Activated T-helper 17 cell treated with anti-CD3 and anti-CD28 coated beads, Interleukin-2, amount 50 U/mL, for 72 hours (primary cell): ENCODE measurements at places on chromosomes 4 and X.

DNA sequence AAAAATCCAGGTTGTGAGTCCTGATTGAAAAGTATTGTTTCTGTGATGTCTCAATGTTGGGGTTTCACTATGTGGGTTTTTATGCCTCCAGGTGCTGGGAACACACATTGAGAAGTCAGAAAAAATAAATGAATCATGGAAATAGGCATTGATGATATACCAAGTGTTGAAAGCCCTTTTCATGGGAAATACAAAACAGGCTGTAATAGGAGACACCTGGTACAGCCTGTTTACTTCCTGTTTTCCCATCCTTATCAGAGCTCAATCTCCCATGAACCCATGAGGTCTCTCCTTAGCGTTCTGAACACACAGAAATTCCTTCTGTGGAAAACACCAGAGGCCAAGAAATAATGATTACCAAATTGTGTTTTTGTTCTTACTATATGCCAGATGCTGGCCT lies 106.3 kb upstream of the BOD1L1 start:
- no peak overlapping the region for H3K27ac ChIP-seq
- peaks cover 3% of the 10 kb centered on the region for H3K27me3 ChIP-seq
- ATAC-seq = no peak
- H3K4me3 ChIP-seq = no peak overlapping the region

GRCh38 chr4:1773754-1774153 lies 19.3 kb upstream of the FGFR3 start:
- no peaks in the 10 kb centered on the region for H3K27me3 ChIP-seq
- no peak overlapping the region for H3K4me3 ChIP-seq
- H3K4me1 ChIP-seq = no peaks in the 10 kb centered on the region
- H3K36me3 ChIP-seq = no peaks in the 10 kb centered on the region
- H3K27ac ChIP-seq = no peak overlapping the region

- H3K4me3 ChIP-seq = peak overlapping the region; percentile 2
- H3K27me3 ChIP-seq = no peaks in the 10 kb centered on the region
- H3K27ac ChIP-seq = peak overlapping the region; percentile 35
Observed at GRCh38 chr4:109671350-109671749, 31.9 kb downstream of the CASP6 start.

DNA sequence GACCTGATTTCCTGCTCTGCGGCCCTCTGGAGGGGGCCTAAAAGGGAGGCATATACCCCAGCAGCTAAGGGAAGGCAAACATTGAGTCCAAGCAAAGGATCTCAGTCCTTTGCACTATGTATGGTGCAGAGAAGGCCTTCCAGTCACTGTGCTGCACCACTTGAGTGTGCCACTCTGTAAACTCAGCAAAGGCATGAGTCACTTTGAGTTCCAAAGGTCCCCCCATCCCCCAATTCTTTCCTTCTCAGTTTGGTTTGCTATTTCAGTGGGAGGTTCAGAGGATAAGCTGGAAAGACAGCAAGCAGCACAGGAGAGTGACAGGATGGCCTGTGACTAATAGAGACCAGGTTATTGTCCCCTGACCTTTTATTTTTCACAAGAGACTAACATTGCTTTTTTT lies 131.3 kb downstream of the FHDC1 start:
- ATAC-seq = no peak
- H3K27me3 ChIP-seq = no peaks in the 10 kb centered on the region
- no peak overlapping the region for H3K4me3 ChIP-seq
- no peaks in the 10 kb centered on the region for H3K4me1 ChIP-seq

GRCh38 chr4:47705326-47705981 lies 132.4 kb downstream of the CORIN start:
- ATAC-seq = no peak
- H3K4me1 ChIP-seq = no peaks in the 10 kb centered on the region
- H3K27me3 ChIP-seq = peaks cover 16% of the 10 kb centered on the region
- no peaks in the 10 kb centered on the region for H3K36me3 ChIP-seq
- H3K27ac ChIP-seq = no peak overlapping the region

GRCh38 chrX:49309401-49309981 lies 6.0 kb downstream of the GAGE10 start:
- H3K36me3 ChIP-seq = no peaks in the 10 kb centered on the region
- peak overlapping the region; percentile 87 for H3K4me3 ChIP-seq
- H3K27ac ChIP-seq = peak overlapping the region; percentile 66
- peak; percentile 60 for ATAC-seq
- H3K27me3 ChIP-seq = no peaks in the 10 kb centered on the region
- H3K4me1 ChIP-seq = peaks cover 16% of the 10 kb centered on the region

- ATAC-seq = no peak
- no peaks in the 10 kb centered on the region for H3K36me3 ChIP-seq
- no peak overlapping the region for H3K4me3 ChIP-seq
- peaks cover 19% of the 10 kb centered on the region for H3K27me3 ChIP-seq
- H3K4me1 ChIP-seq = no peaks in the 10 kb centered on the region
- no peak overlapping the region for H3K27ac ChIP-seq
Observed at GRCh38 chr4:87651941-87652340, 1.9 kb downstream of the DMP1 start.

GRCh38 chrX:41381685-41382084 lies 47.7 kb downstream of the DDX3X start:
- no peaks in the 10 kb centered on the region for H3K36me3 ChIP-seq
- no peak overlapping the region for H3K4me3 ChIP-seq
- peaks cover 8% of the 10 kb centered on the region for H3K4me1 ChIP-seq
- H3K27me3 ChIP-seq = no peaks in the 10 kb centered on the region
- peak overlapping the region; percentile 58 for H3K27ac ChIP-seq
- no peak for ATAC-seq

DNA sequence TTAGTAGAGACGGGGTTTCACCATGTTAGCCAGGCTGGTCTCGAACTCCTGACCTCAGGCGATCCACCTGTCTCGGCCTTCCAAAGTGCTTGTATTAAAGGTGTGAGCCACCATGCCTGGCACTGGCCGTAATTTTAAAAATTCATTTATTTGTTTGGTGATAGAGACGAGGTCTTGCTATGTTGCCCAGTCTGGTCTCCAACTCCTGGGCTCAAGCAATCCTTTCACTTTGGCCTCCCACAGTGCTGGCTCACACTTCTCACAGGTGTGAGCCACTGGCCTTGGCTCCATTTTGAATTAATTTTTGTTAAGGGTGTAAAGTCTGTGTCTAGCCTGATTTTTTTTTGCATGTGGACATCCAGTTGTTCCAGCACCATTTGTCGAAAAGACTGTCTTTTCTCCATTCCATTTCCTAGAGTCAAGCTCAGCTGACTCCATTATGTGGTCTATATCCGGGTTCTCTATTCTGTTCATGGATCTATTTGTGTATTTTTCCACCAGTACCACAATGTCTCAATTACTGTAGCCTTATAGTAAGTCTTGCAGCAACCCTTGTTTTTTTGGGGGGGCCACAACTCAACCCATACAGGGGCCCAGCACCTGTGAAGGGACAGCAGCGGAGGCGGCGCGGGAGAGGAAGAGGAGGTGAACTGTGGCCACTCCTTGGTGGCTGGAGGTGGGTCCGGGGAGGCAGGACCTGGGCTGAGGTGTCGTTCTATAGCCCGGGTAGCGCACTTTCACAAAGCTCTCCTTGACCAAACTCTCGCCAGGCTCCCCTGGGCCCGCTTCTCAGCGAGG lies 1.5 kb upstream of the NSD2 start:
- H3K4me1 ChIP-seq = peaks cover 26% of the 10 kb centered on the region
- peak overlapping the region; percentile 81 for H3K27ac ChIP-seq
- no peaks in the 10 kb centered on the region for H3K27me3 ChIP-seq
- peak; percentile 0 for ATAC-seq
- H3K4me3 ChIP-seq = peak overlapping the region; percentile 85

DNA sequence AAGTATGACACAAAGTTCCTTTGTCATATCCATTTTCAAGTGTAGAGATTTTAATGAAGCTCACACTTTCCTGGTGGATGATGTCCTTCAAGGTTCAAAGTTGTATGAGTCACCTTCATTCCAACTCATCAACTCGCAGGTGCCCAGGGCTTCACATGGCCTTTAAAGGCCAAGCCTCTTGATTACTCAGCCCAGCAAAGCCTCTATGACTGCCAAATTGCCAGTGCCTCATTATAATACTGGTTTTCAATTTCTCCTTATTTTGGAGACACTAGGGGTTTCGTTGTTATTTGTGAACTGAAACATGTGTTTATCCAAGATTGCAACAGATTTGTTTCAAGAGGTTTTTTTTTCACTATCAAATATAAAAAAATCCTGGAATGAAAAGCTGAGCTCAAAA lies 45.9 kb upstream of the PPP3CA start:
- H3K27me3 ChIP-seq = peaks cover 17% of the 10 kb centered on the region
- H3K27ac ChIP-seq = no peak overlapping the region
- no peaks in the 10 kb centered on the region for H3K4me1 ChIP-seq
- ATAC-seq = peak; percentile 94
- H3K4me3 ChIP-seq = no peak overlapping the region

DNA sequence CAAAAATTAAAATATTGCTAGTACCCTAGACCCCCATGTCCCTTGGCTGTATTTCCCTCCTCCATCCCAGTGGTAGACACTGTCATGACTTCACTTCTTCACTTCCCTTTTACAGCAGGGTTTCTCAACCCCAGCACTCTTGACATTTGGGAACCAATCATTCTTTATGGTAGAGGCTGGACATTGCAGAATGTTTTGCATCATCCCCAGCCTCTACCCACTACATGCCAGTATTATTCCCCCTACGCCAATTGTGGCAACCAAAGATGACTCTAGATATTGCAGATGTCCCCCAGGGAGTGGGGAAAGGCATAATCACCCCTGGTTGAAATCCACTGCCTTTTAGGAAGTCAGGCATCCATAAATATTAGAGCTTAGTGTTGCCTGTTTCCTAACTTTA lies 138.6 kb downstream of the AMELX start:
- no peak overlapping the region for H3K27ac ChIP-seq
- peaks cover 10% of the 10 kb centered on the region for H3K27me3 ChIP-seq
- no peaks in the 10 kb centered on the region for H3K36me3 ChIP-seq
- no peaks in the 10 kb centered on the region for H3K4me1 ChIP-seq
- no peak overlapping the region for H3K4me3 ChIP-seq

GRCh38 chr4:128703948-128704347 lies 105.6 kb upstream of the JADE1 start:
- H3K4me3 ChIP-seq = no peak overlapping the region
- H3K36me3 ChIP-seq = no peaks in the 10 kb centered on the region
- ATAC-seq = no peak

- peaks cover 47% of the 10 kb centered on the region for H3K4me1 ChIP-seq
- H3K4me3 ChIP-seq = peak overlapping the region; percentile 78
- peaks cover 78% of the 10 kb centered on the region for H3K36me3 ChIP-seq
Observed at GRCh38 chrX:1465286-1466231, 12.8 kb upstream of the ASMTL start.

- H3K4me1 ChIP-seq = no peaks in the 10 kb centered on the region
- no peak for ATAC-seq
- no peaks in the 10 kb centered on the region for H3K36me3 ChIP-seq
Observed at GRCh38 chr4:130646886-130647285, 1550.9 kb downstream of the C4orf33 start.

- H3K36me3 ChIP-seq = no peaks in the 10 kb centered on the region
- H3K27me3 ChIP-seq = no peaks in the 10 kb centered on the region
- H3K27ac ChIP-seq = no peak overlapping the region
- peak; percentile 81 for ATAC-seq
- H3K4me1 ChIP-seq = peaks cover 6% of the 10 kb centered on the region
Observed at GRCh38 chr4:11480683-11481082, 52.0 kb upstream of the HS3ST1 start.

GRCh38 chr4:47017494-47017893 lies 13.9 kb upstream of the GABRB1 start:
- H3K4me1 ChIP-seq = no peaks in the 10 kb centered on the region
- ATAC-seq = peak; percentile 40
- no peak overlapping the region for H3K27ac ChIP-seq
- H3K4me3 ChIP-seq = no peak overlapping the region

DNA sequence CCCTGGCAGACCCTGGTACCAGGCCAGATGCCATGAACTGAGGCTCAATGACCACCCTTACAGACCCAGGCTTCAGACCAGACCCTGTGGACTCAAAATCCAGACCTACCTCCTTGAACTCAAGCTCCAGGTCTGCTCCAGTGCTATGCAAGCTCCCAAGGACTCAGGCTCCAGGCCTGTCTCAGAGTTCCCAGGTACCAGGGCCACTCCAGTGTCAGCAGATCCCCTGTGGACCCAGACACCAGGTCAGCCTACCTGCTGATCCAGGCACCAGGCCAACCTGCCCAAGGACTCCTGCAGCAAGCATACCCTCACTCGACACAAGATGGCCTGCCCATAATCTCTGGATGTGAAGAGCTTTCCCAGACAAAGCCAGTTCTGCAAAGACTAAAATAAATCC lies 44.7 kb upstream of the MAGED4 start:
- no peaks in the 10 kb centered on the region for H3K36me3 ChIP-seq
- H3K27me3 ChIP-seq = no peaks in the 10 kb centered on the region
- H3K4me1 ChIP-seq = no peaks in the 10 kb centered on the region
- no peak overlapping the region for H3K27ac ChIP-seq
- H3K4me3 ChIP-seq = no peak overlapping the region

GRCh38 chrX:76172325-76172893 lies 453 bp upstream of the PBDC1 start:
- H3K36me3 ChIP-seq = peaks cover 43% of the 10 kb centered on the region
- H3K4me1 ChIP-seq = peaks cover 31% of the 10 kb centered on the region
- peak; percentile 66 for ATAC-seq
- H3K27me3 ChIP-seq = no peaks in the 10 kb centered on the region

- H3K4me1 ChIP-seq = no peaks in the 10 kb centered on the region
- peaks cover 6% of the 10 kb centered on the region for H3K36me3 ChIP-seq
- H3K27ac ChIP-seq = no peak overlapping the region
- peaks cover 65% of the 10 kb centered on the region for H3K27me3 ChIP-seq
Observed at GRCh38 chr4:173520921-173521466, 9.0 kb downstream of the HAND2 start.

- peaks cover 6% of the 10 kb centered on the region for H3K27me3 ChIP-seq
- H3K4me3 ChIP-seq = peak overlapping the region; percentile 35
- H3K27ac ChIP-seq = no peak overlapping the region
- H3K4me1 ChIP-seq = peaks cover 6% of the 10 kb centered on the region
- no peaks in the 10 kb centered on the region for H3K36me3 ChIP-seq
Observed at GRCh38 chrX:72069350-72070160, 62.2 kb downstream of the RTL5 start.

- H3K4me1 ChIP-seq = peaks cover 12% of the 10 kb centered on the region
- no peak overlapping the region for H3K4me3 ChIP-seq
- ATAC-seq = peak; percentile 80
- H3K36me3 ChIP-seq = peaks cover 92% of the 10 kb centered on the region
Observed at GRCh38 chr4:113524096-113524495, 237.4 kb downstream of the CAMK2D start.

GRCh38 chr4:38581426-38582106 lies 82.4 kb upstream of the KLF3 start:
- peaks cover 11% of the 10 kb centered on the region for H3K4me1 ChIP-seq
- H3K36me3 ChIP-seq = no peaks in the 10 kb centered on the region
- no peak for ATAC-seq
- no peaks in the 10 kb centered on the region for H3K27me3 ChIP-seq

DNA sequence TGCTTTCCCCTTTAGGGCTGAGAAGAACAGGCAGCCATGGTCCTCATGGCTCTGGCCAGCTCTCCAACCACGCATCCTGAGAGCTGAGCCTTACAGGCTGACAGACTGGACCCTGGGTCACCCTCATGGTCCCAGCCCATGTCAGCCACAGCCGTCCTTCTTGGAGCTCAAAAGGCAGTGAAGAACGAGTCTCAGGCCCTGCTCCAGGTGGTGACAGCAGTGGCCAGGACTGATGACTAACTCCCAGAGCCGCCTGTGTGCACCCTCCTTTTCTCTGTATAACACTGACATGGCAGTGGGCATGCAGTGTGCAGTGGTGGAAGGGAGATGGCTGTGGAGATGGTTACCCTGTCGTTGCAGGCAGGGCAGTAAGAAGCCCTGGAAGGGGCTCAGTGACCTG lies 10.3 kb upstream of the DUSP9 start:
- H3K27ac ChIP-seq = no peak overlapping the region
- ATAC-seq = no peak
- H3K27me3 ChIP-seq = peaks cover 4% of the 10 kb centered on the region
- H3K4me1 ChIP-seq = no peaks in the 10 kb centered on the region

- H3K4me3 ChIP-seq = no peak overlapping the region
- no peak for ATAC-seq
- no peaks in the 10 kb centered on the region for H3K36me3 ChIP-seq
Observed at GRCh38 chr4:166688835-166689234, 545.5 kb downstream of the SPOCK3 start.
